RPMI8226 (cell line): ENCODE measurements at places on chromosomes 2 and 18.

DNA sequence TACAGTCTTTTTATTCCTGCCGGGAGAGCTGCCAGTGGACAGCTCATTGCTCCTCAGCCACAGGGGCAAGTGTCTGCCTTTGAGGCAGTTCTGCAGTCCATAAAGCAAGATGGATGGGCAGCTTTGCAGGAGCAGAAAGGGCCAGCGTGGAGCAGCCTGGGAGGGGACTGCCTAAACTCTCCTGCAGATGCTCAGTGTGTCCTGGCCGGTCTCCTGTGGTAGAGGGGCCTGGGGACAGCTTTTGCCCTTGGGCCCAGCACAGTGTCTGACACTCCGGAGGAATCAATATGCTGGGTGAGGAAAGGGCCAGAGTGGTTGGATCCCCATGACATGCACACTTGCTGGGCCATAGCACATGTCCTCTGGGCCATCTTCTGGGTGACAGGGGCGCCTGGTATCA lies 65.7 kb upstream of the DAPL1 start:
- DNase-seq = no peak

- no peak for DNase-seq
Measured at GRCh38 chr2:159272156-159272555, 14.3 kb downstream of the WDSUB1 start.

DNA sequence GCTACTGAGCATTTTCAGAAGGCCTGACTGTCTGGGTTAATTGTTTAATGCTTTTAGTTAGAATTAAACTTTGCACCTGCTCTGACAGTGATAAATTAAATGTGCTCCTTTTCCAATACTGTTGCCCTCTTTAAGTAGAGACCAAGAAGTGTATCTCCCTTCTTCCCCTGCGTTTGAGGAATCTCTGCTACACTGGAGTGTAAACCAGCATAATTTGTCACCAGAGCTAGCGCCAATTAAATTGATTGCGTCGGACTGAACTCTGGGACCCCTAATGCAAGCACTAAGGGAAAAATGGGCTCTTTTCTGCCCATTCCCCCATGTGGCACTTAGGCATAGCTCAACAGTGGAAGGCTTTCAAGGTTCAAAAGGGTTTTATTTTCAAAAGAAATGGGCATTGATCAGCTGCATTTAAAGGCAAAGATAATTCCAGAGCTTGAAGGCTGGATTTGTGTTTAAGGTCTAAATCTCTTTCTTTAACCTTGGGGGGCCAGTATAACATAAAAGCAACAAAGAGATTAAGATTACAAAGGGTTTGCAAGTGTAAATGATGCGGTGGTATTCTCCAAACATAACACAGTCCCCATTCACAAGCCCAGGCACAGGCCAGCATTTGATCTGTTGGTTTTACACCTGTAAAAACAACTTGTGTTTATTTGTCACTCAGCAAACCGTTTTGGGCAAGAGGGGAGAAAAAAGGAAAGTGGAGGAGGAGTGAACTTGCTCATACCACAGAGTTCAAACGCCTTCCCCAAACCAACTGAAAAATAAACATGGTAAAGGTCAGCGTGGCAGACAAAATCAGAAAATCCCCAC lies 427.6 kb downstream of the BCL11A start:
- no peak for DNase-seq

- no peak for DNase-seq
Measured at GRCh38 chr18:51617572-51618260, 420.2 kb upstream of the MEX3C start.

DNA sequence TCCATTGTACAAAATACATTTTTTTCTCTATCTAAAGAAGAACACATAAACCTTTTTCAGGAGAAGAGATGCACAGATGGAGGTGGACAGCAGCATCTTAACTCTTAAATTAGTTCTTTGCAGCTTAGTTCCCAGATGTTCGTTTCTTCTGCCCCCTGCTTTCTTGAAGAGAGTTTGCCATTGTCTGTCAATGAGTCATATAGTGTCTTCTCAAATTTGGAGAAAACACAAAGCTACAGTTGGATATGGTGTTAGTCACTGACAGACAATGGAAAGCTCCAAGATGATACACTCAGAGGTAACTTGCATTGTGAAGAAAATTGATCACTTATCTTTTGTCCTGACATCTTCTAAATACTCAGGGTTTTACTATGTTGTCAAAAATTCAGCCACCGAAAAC lies 48.8 kb upstream of the TMEFF2 start:
- no peak for DNase-seq

- no peak for DNase-seq
Measured at GRCh38 chr2:9256147-9256546, 49.5 kb downstream of the ASAP2 start.

- DNase-seq = no peak
Measured at GRCh38 chr18:22674272-22674671, 256.6 kb upstream of the CTAGE1 start.

DNA sequence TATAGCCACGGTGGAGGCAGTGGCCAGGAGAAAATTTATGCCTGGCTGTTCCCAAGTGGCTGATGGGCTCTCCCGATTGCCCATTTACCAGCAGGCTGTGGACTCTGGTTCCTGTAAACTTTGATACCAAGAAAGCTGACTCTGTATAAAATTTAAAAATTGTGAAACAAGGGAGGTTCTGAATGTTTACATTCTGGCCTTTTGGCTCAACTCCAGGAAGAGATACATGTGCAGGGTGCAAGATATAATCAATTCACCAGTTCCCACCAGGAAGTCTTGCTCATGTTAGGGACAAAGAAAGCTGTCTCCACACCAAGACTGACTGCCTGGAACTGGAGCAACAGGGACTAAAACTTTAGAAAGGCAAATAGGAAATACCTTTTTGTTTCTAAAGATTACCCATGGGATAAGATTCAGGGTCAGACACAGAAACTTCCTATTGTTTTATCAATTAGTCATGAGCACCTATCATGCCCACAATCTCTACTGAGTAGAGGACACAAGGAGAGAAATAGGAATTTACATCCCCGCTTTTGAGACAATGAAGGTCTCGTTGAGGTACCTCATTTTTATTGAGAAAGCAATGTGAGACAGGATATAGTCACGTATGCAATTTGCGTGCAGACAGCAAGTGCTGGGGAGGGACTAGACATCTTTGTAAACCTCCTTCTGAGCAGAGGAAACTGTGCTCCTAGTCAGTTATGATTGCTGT lies 123.5 kb downstream of the LIPG start:
- no peak for DNase-seq

DNA sequence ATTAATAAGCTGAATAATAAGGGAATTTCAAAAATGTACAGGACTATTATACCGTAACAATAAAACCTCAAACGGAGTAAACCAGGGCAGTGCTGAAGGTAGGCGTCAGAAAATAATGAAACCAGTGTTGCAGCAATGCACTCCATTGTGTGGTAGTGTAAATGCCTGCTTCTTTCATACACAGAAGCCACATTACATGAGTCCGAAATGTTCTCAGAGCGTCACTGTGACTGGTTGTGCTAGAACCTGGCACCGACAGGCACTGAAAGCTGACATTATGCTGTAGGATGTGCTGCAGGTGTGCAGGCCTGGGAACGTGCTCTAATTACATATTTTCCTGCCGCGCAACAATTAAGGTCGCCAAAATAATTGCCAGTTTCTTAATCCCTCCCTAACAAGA lies 53.3 kb downstream of the ZEB2 start:
- DNase-seq = no peak

DNA sequence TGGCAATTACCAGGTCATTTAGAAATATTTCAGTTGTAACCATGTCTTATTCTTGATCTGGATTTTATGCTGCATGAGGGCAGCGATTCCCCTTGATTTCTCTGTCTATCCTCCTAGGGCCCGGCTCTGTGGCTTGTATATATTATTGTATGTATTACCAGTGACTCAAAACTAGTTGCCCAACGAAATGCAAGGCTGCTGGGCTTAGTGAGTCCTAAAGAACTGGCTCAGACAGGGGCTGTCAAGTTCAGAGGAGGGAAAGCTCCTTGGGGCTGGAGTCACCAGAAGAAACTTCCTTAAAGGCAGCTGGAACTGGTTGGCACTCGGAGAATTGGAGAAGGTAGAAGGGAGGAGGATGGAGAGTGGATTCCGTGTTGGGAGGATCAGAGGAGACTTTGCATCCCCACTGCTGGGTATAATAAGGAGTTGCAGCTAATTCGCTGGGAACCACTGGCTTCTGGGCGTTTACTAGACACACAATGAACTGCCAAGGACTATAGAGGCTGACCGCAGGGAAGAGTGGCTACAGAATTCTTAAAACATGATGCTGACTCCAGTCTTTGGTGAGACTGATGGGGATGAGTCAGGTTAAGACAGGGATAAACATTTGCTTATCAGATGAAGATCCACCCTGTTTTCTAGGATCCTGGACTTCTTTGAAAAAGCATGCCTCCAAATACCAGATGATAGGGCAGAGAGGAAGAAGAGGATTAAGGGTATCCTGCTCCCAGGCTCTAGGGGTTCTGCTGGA lies 104.3 kb downstream of the PRKCE start:
- DNase-seq = no peak

DNA sequence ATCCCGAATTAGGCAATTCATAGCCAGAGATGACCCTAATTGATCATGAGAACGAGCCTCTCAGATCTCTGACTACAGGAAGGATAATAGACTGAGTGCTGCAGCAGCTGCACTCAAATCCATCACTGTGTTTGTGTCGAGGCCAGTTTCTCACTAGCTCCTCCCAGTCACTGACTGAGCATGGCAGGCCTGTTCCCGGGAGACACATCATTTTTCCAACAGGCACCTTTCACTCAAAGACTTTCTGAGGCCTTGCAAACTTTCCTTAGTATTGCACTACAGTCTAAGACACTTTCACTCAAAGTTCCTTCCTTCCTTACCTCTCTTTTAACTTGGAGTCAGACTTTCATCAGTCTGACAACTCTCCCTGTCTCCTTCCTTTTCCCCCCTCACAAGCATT lies 13.7 kb downstream of the SOS1 start:
- DNase-seq = no peak

DNA sequence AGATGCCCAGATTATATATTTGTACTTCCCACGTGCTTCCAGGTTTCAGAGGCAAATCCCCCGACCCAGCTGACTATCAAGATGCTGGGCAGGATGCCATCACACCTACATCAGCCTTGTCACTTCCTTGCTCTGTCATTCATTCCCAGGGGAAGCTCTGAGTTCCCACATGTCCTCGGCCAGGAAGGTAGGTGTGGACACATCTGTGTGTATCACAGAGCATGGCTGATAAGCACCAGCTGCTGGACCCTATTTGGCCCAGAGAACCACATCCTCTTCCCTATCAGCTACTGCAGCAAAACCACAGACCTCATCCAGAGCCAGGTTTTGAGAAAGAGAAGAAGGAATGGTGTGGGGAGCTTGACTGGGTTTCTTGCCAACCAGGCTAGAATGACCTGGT lies 31.9 kb upstream of the ITGA6 start:
- no peak for DNase-seq

GRCh38 chr18:61946449-61946848 lies 53.6 kb upstream of the RNF152 start:
- no peak for DNase-seq

GRCh38 chr18:3529601-3530000 lies 79.6 kb downstream of the TGIF1 start:
- DNase-seq = peak; percentile 31

DNA sequence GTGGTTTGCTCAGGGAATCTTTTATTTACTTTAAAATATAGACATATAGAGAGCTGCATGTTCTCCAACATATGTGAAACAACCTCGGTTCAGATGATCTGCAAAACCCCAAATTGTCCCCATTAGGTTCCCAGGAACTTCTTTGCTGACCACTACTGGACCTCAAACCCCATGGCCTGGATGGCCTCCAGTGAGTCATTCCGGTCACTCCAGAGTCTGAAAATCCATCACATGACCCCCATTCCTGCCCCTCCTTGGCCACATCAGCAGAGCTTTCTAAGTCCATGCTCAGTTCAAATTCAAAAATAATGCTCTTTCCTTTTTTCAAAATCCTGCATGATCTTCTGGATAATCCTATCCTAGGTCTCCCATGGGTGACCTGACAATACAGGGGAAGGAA lies 271.0 kb downstream of the TNS1 start:
- DNase-seq = no peak
